ENCODE measurements at places on chromosomes 5 and 9.

- DNase-seq = no peak
Measured at GRCh38 chr9:133844881-133845410, 106.8 kb upstream of the SARDH start.

DNA sequence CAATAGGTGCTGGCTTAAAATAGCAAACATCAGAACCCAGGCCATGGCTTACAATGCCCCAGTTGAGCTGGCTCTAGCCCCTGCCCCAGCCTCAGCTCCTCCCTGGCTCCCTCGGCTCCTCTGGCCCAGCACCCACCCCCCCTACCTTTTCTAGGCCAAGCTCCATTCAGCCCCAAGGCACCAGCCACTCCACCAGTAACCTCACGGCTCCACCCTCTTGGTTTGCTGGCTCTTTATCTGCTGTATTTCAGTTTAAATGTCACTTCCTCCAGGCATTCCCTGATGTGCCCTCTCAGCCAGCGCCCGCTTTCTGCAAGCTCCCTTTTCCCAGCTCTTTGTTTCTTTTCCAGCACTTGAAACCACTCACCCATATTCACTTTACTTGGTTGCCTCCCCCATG, 10.6 kb downstream of the C1QTNF2 start:
- no peak for DNase-seq

- DNase-seq = no peak
Measured at GRCh38 chr5:93395010-93395409, 186.0 kb downstream of the NR2F1-AS1 start.

- peak; percentile 74 for DNase-seq
Measured at GRCh38 chr9:91681461-91682305, 258.1 kb upstream of the NFIL3 start.

GRCh38 chr9:99720455-99721050, 101.1 kb upstream of the NR4A3 start:
- DNase-seq = no peak

DNA sequence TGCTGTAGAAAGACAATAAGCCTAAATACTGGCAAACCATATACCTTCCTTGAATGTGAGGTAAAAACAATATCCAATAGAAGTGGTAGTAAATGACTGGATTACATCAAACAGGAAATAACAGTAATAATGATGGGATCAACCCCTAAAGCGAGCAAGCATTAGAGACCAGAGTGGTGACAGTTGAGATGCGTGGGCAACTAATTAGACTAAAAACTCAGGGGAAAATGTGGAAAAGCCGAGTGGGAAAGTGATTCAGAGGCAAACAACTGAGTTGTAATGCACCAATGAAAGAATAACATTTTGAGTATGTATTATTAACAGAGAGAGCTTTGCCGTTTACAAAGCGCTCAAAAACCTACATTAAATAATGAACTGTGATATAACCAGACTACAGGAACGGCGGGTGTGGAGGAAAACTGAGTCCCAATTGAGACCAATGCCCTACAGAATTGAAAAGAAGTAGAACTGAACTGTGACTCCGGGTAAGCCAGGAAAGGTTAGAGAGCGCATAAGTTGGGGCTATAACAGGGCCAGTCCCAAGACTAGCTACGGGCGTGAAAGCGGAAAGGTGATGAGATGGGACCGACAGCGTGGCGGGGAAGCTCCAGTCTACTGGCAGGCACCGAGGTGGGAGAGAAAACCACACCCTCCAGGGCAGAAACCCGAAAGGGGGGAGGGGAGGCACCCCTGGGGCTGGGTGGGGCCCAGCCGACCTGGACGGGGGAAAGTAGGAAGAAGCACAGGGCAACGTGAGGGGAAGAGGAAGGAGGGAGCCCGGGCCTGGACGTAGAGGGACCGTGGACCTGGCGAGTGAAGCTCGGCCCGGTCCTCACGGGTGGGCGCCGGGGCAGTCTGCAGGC, 592 bp downstream of the UBAP2 start:
- peak; percentile 41 for DNase-seq

GRCh38 chr5:147578228-147579024, 68.6 kb upstream of the DPYSL3 start:
- DNase-seq = no peak

- DNase-seq = no peak
Measured at GRCh38 chr5:66354422-66354821, 210.3 kb downstream of the SREK1 start.

- no peak for DNase-seq
Measured at GRCh38 chr5:90446961-90447360, 27.6 kb downstream of the MBLAC2 start.
